Activated naive CD4-positive, alpha-beta T cell treated with anti-CD3 and anti-CD28 coated beads for 36 hours (primary cell): ENCODE measurements at places on chromosomes 6 and 20. TPM values are rescaled to one million over a fixed set of nuclear protein-coding genes. Genes with fewer than 3 reads are reported as not detected.

- peak; percentile 73 for DNase-seq
Measured at GRCh38 chr20:64079273-64080012, at the start of gene RGS19. TSS of gene RGS19 (minus strand) at chr20:64079518. CDS start at chr20:64076886, 2,632 bp downstream.

DNA sequence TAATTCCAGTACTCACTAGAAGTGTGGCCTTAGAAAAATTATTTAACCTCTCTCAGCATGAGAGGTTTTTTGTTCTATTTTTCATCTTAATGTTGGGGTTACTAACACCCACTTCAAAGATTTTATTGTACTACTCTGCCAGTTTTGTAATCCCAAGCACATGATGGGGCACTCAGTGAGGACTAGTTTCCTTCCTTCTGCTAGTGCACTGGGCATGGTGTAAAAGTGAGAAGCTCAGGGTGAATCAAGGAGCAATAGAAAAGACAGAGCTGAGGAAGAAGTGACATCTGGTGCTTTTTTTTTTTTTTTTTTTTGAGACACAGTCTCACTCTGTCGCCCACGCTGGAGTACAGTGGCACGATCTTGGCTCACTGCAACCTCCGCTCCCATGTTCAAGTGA is 439.4 kb upstream of the ARID1B start:
- no peak for DNase-seq

DNA sequence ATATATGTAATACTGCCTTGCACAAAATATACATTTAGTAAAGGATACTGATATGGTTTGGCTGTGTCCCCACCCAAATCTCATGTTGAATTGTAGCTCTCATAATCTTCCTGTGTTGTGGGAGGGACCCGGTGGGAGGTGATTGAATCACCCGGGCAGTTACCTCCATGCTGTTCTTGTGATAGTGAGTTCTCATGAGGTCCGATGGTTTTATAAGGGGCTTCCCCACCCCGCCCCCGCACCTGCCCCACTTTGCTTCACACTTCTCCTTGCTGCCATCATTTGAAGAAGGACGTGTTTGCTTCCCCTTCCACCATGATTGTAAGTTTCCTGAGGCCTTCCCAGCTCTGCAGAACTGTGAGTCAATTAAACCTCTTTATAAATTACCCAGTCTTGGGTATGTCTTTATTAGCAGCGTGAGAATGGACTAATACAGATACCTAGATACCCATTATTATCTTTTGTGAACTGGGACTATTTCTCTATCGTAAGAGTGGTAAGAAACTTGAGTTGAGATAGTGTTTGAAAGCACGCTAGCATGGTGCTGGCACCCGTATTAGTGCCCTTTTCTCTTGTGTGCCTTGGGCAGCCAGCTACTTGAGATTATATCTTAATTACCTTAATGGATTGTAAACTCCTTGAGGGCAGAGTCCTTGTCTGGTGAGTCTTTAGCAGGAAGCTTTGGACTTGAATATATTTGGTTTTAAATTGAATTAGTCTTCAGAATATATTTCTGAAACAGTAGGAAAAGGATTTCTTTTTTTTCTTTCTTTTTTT is 25.6 kb downstream of the TOP1 start:
- DNase-seq, result no peak

The TMEM30A gene
- total RNA-seq, result 68.9 TPM

The NOX3 gene
- total RNA-seq, result not detected

The BTNL2 gene
- not detected for total RNA-seq
